ENCODE measurements at places on chromosomes 12 and 14.

- no peak for DNase-seq
These were observed 65.4 kb downstream of the TAOK3 start for GRCh38 chr12:118307069-118307954.

GRCh38 chr12:57390174-57390573 lies 40.7 kb downstream of the R3HDM2 start:
- no peak for DNase-seq

DNA sequence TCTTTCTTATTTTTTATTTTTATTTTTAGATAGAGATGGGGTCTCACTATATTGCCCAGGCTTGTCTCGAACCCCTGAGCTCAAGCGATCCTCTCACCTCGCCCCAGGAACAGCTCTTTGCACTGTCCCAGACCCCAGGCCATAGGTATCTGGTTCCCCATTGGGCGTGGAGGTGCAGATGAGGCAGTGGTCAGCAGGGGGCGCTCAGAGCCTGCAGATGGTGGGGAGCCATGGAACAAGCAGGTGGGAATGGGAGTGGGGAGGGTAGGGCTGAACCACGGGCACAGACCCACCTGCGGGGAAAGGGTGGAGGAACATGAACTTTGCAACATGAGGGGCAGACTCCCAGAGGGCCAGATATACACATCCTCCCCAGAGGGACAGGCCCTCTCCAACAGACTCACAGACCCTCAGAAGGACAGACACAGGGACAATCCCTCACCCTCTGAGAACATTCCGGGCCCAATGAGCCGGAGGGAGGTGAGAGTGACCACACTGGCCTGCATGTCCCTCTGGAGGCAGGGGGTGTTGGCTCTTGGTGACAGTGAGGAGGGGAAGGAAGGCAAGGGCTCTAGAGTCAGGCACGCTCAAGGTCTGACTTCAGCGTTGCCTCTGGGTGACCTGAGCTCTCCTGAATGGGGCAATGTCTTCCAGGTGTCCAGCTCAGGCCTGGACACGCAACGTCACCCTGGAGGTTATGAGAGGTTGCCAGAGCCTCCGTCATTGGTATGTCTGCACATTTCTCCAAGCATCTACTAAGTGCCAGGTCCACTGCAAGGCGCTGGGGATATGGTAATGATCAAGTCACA lies 34.9 kb downstream of the KRT80 start:
- peak; percentile 49 for DNase-seq

GRCh38 chr14:86712176-86712575 lies 1182.2 kb downstream of the FLRT2 start:
- DNase-seq = no peak

DNA sequence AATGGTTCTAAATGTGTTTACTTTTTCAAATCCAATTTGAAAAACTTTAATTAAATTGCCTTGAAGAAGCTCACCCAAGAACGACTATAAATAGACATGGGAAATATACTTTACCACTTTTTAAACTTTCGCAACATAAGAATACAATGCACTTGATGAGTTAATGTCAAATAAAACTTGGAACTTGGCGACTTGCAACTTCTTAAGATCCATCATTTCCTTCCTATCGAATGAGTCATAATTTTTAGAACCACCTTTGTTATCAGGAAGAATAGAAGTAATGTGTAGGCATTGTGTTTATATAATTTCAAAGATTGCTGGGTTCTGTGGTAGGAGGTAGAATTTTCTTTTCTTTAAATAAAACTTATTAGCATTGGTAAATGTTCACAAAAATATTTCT lies 1417.4 kb upstream of the FLRT2 start:
- DNase-seq = no peak

All from stimulated activated CD8-positive, alpha-beta memory T cell treated with anti-CD3 and anti-CD28 coated beads, Interleukin-4, amount 100 ng/mL, for 1 hour (primary cell).